Fibroblast of skin of right quadriceps (primary cell): ENCODE measurements at places on chromosomes 7 and 10.

- DNase-seq: no peak
Observed at GRCh38 chr7:105972276-105972675, 9.2 kb downstream of the CDHR3 start.

- DNase-seq: no peak
Observed at GRCh38 chr7:50228148-50228547, 76.4 kb upstream of the IKZF1 start.

GRCh38 chr10:33790521-33791271 lies 456.2 kb upstream of the NRP1 start:
- no peak for DNase-seq

GRCh38 chr7:104264285-104264684 lies 56.5 kb upstream of the ORC5 start:
- DNase-seq: peak; percentile 10
